ENCODE measurements at places on chromosomes 3 and 15. TPM values are rescaled to one million over a fixed set of nuclear protein-coding genes. Genes with fewer than 3 reads are reported as not detected.

LRRN1 gene
- total RNA-seq, result 2.8 TPM

HDC gene
- total RNA-seq, result not detected

EXD1 gene
- not detected for total RNA-seq

CCDC33 gene
- 0.51 TPM for total RNA-seq

SUCNR1 gene
- 0.05 TPM for total RNA-seq

PCOLCE2 gene
- total RNA-seq, result 1.8 TPM

SI gene
- not detected for total RNA-seq

FAM107A gene
- 0.18 TPM for total RNA-seq
